ENCODE measurements at places on chromosomes 1 and 21.

GRCh38 chr21:25314247-25314646 is 293.0 kb downstream of the MRPL39 start:
- DNase-seq: no peak

GRCh38 chr1:35452106-35452774 is 105.0 kb downstream of the KIAA0319L start:
- no peak for DNase-seq

DNA sequence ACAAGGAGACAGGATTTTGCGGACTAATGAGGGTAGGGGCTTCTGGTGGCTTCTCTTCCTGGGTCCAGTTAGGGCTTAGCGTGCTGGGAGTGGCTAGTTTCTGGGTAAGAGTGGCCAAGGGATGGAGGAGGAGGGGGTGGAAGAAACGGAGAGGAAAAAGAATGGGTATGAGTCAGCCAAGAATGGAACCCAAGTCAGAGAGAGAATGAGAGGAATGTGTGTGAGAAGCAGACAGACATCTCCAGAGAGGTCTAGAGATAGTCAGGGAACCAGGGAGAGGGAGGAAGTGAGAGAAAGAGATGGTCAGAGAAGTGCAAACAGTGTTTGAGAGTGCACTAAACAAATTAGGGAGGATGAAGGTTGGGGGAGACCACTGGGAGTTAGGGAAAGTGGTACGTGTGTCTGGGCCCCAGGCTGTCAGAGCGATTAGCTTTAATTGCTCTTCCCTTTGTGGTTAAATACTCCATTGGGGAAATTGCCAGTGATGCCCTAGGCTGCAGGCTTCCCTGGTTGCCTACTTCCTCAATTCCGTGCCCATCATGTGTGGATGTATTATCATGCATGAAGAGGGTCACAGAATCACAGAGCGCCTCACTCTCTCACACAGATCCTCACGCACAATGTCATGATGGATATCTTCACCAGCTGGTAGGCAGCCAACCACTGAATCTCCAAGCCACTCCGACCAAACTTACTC is 1.4 kb downstream of the PEA15 start:
- DNase-seq: no peak

DNA sequence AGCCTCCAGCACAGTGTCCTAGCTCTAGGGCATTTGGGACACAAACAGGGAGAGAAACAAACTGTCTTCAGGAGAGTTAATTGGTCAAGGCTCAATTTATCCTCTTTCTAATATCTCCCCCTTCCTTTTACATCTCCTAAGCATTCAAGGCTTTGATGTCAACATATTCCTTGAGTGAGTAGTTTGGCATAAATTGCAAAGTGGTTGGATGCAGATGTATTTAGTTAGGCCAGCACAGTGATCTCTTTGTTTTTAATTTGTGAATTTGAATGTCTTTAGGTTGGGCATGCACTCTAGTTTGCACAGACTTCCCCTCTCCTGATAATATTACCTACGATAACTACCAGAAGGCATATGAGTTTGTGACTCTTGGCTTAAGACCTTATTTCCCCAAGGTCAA is 12.5 kb upstream of the OLFML2B start:
- DNase-seq: no peak

DNA sequence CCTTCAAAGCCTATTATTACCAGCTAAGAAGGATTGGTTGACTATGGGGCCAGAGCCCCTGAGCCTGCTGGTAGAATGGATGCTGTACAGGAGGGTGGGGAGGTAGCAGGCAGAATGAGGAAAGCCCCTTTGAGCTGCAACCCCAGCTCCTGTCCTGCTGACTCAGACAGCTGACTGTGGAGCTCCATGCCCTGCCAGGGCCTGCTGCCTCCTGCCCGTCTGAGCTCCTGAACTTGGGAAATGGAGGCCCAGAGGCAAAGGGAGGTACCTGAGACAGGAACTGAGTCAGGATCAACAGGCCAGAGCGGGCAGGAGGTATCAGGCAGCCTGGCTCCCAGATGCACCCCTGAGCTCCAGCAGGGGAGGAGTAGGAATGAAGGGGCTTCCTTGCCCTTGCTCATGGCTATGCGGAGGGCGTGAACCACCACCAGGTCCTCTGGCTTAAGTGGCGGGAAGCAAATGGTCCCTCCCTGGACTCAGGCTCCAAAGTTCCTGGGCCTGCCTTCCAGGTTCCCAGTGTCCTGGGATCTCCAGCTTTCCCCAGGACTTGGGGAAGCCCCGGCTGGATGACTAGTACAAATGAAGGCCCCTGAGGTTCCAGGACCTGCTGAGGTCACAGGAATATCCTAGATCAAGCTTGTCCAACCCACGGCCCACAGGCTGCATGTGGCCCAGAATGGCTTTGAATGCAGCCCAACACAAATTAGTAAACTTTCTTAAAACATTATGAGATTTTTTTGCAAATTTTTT is 3.9 kb upstream of the SFN start:
- no peak for DNase-seq

- DNase-seq: no peak
Observed at GRCh38 chr21:44708213-44708865, 3.0 kb downstream of the TSPEAR start.

DNA sequence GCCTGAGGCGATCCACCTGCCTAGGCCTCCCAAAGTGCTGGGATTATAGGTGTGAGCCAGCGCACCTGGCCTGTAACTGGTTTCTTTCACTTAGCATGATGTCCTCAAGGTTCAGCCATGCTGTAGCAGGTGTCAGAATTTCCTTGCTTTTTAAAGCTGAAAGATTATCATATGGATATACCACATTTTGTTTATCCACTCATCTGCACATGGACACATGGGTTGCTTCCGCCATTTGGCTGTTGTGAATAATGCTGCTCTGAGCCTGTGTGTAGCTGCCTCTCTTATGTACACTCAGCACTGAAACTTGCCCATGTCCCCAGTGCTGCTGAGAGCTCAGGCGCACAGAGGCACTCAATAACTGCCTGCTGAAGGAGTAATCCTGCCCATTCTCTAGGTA is 11.8 kb downstream of the CSMD2 start:
- DNase-seq: no peak

DNA sequence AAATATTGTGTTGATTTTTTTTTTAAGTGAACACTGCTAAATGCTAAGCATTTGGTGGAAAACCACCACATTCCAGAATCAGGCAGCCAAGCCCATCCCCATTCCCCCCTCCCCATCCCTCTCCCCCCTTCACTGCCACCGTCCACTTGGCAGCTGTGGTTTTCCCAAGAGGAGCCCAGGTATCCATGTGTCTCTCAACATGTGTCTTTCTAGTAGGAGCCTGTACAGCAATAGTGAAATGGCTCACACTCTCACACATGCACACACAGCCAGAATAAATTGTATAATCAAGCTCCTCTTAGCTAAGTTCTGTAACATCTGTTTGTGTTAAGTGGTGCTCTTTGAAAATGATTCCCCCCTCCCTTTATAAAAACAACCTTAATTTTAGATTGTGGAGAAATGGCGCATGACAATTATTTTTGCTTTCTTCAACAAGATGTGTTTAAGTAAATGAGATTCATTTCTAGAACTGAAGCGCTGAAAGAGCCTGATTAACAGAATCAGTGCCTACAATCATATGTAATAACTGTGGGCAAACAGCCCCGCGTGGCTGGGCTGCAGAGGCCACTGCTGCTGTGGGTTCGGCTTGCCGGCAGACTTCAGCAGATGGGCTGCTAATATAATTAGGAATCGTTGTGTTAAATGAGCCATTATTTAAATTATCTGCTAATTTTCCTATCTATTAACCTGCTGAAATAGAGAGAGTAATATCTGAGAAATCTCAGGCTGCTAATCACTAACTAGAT is 43.3 kb downstream of the BACE2 start:
- no peak for DNase-seq

DNA sequence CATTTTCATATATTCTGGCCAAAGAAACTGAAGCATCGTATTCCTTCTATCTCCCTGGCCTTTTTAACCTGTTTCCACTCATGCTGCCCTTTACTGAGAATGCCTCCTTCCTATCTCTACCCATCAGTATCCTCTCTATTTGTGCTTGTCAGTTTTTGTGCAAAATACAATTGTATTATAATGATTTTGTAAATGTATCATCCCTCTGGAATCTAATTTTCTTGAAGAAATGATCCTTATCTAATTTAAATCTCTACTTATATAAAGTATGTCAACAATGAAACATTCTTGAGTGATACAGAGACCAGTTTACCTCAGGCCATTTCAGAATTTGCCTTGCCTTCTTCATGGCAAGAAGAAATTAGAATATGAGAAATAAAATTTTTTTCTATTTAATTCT is 59.0 kb upstream of the TEKT2 start:
- no peak for DNase-seq

GRCh38 chr1:46557403-46557802 is 6.0 kb upstream of the KNCN start:
- no peak for DNase-seq

GRCh38 chr1:19411612-19412011 is 73.7 kb downstream of the CAPZB start:
- no peak for DNase-seq

DNA sequence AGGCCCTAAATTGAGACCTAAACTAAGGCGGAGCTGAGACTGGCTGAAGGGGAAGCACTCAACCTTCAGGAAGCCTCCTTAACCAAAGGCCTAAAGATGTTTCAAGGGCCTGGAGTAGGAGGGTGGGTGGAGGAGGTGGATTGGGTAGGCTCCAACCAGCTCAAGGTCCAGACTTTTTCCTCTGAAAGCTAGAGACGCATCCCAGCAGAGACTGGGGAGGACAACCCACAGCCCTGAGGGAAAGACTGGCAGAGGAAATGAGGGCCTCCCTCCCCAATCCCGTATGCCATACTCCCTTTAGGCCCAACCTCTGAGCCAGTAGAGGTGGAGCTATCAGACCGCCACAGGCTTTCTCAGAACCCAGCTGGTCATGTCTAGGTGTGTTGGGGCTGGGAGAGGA is 1.1 kb downstream of the ECM1 start:
- DNase-seq: no peak

- DNase-seq: no peak
Observed at GRCh38 chr1:182102043-182102416, 40.5 kb upstream of the ZNF648 start.

GRCh38 chr1:14791654-14792053 is 193.2 kb downstream of the KAZN start:
- DNase-seq: no peak

DNA sequence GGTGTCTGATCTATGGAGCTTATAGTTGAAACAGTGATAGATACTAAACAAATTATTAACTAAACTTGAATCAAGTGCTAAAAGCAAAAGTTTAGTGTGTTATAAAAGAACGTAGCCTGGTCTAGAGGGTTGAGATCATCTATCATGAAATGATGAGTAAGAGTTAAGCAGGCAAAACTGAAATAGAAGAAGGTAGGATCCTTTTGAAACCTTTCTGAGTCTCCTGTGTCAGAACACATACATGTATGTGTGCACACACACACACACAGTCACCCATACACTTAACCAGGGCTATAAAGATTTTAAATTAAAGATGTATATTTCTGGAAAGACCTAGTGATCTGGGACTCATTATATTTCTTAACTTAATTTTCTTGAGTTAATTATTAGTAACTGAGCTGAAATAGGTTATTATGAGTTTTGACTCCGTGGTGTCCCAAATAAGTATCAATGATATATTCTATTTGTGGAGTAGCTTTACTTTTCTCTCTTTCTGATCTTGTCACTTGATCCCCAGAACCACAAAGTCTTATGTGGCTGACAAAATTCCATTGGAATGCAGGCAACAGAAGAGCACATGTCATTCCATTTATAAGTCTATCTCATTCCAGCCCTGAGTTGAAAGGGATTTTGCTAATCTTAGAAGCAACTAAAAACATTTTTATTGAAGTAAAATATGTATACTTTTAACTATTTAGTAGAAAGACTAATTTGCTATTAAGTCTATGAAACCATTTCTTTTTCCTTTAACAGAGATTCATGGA is 70.7 kb downstream of the PRRX1 start:
- no peak for DNase-seq

- no peak for DNase-seq
Observed at GRCh38 chr1:217407534-217408001, 223.3 kb downstream of the GPATCH2 start.

Data from activated naive CD4-positive, alpha-beta T cell treated with anti-CD3 and anti-CD28 coated beads, Interleukin-2, amount 50 U/mL, for 16 hours (primary cell).